ENCODE measurements at places on chromosomes 3 and 15.

GRCh38 chr3:151169262-151169947 lies 33.6 kb downstream of the GPR171 start:
- DNase-seq: no peak

DNA sequence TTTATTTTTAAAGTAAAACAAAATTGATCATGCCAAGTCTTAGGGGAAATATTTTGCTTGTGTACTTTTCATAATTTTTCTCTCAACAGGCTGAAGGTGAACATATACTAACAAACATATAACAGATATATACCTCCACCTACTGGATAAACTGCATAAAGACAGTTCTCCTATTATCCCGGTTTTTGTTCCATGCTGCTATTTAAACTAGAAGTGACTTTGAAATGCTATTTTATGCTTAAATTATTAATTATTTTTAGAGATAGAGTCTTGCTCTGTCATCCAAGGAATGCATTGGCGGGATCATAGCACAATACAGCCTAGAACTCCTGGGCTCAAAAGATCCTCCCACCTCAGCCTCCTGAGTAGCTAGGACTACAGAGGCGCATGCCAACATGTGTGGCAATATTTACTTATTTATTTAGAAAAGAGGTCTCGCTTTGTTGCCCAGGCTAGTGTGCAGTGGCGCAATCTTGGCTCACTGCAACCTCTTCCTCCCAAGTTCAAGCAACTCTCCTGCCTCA lies 49.8 kb downstream of the ST3GAL6 start:
- DNase-seq: no peak

GRCh38 chr3:134647902-134648760 lies 2.7 kb downstream of the KY start:
- DNase-seq: no peak

DNA sequence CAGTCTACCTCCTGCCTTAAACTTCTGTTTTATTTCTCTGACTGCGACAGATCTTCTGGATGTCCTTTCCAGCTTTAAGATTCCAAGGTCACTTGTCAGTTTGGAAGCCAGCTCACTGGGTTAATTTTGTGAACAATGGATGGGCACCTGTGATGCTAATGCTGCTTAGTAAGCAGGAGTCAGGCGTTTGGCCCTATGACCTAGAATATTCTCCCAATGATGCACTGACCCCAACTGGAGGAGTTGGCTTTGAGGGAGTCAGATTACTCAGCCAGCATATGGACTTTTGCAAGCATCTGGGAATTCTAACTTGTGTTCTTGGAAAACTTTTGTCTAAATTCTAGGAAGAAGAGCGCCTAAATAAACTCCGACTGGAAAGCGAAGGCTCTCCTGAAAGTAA lies 28.1 kb downstream of the HACD3 start:
- no peak for DNase-seq

- DNase-seq: no peak
These were observed 991 bp upstream of the HIGD1A start for GRCh38 chr3:42805141-42805821.

DNA sequence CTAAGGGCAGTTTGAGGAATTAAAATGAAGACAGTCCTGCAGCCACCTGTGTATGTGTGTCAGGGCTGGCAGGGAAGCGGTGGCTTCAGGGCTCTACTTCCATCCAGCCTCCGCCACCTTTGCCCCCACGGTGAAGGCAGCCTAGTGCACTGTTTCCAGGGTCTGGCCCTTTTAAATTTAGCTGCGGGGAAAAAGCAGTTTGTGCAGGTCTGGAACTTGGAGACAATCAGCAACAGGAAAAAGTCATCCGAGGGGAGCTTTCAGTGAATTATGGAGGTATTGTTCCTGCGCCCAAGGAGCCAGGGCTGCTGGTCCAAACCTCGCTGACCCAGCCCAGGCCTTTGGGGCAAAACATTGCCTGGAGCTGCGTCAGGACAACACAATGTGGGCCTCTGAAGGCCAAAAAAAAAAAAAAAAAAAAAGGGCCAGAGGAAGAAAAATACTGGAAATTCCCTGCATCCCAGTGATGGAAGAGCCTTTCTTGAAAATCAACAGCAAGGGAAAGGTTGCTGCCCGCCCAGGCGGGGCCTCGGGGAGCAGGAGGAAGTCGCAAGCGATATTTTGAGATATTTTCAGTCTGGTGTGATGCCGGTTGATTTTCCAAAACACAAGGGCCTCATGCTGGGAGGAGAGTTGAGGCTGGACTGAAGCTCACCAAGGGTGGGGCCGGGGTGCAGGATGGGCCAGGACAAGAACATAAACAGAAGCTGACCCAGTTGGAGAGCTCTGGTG lies 25.5 kb upstream of the FGD5 start:
- DNase-seq: no peak

DNA sequence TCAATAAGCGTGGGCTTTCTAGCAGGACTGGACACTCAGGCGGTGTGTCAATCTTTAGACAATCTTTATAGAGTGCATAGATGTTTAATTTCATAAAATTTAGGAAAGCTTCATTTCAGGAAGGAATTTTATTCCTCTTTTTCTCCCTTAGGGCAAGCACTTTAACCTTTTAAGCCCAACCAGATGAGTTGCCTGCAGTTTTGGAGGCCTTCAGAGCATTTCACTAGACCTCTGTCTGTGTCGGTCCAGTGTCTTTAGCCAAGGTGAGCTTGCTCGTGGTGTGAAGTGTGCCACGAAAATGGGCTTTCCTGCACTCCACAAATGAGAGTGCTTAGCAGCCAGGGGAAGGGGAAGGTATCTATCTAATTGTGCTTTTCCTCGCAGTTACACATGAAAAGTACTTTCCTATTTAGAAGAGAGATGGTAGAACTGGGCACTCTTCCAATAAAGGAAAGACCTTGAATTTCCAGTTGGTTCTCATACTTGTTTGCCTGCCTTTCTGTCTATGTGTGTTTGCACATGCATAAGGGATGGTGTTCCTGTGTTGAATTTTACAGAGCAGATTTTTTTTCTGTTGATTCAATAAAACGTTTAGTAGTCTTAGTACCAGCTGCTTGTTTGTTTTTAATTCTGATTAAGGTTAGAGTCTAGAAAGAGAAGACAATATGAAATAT lies 53.6 kb downstream of the FEZF2 start:
- no peak for DNase-seq

GRCh38 chr3:45596290-45596791 lies 1.8 kb downstream of the LIMD1 start:
- DNase-seq: no peak

- DNase-seq: no peak
These were observed 22.6 kb downstream of the LMCD1 start for GRCh38 chr3:8524249-8524648.

DNA sequence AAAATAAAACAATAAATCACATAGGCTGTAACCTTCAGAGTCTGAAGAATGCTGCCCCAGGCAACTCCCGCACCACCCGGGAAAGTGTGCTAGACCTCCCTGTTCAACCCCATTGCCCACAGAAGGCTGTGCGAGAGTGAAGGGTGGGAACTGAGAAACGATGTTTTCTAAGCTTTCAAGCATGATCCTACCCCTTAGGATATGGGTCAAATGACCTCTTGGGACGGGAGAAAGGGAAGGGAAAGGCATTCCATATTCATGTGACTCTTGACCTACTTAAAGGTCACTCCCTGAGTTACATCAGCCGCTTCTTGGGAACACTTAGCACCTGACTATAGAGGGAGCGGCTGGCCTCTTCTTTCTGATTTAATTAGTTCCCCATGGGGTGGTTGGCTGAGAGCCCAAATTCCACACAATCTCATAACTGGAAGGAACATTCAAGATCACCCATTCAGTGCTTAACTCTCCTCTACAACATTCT lies 114.7 kb upstream of the SLC24A5 start:
- DNase-seq: no peak

DNA sequence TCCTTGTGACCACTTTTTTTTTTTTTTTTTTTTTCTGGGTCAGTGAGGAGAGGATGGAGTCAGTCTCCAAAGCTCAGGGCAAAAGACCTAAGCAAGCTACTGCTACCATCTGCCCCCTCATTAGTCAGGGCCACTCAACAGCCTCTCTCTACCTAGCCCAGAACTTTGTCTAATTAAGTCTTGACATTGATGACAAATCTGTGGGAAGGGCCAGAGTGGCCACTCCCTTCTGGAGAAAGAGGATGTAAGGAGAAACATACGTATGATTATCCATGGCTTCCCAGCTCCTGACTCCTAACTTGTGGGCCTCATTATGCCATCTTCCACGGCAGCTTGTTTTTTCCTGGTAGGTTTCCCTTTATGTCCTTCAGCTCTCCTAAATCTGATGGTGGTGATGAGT lies 37.9 kb downstream of the NR1I2 start:
- no peak for DNase-seq

DNA sequence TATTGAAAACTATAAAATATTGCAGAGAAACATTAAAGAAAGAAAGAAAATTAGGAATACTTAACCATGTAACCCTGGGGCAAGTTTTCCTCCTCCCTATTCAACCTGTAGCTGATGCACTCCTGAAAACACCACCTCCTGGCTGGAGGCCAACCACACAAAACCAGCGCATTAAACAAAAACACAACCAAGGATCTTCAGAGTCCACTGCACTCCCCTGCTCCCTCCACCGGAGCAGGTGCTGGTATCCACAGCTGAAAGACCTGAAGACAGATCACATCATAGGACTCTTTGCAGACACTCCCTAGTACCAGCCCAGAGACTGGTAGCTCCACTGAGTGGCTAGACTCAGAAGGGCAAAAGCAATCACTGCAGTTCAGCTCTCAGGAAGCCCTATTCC lies 13.6 kb upstream of the ADAMTS17 start:
- DNase-seq: no peak

- DNase-seq: no peak
These were observed 43.7 kb downstream of the SLC12A8 start for GRCh38 chr3:125168711-125169393.

GRCh38 chr3:126313580-126314304 lies 43.5 kb downstream of the KLF15 start:
- no peak for DNase-seq

GRCh38 chr3:134600685-134601463 lies 49.9 kb downstream of the KY start:
- peak; percentile 22 for DNase-seq

- DNase-seq: no peak
These were observed 703.2 kb downstream of the NLGN1 start for GRCh38 chr3:174100744-174101143.

DNA sequence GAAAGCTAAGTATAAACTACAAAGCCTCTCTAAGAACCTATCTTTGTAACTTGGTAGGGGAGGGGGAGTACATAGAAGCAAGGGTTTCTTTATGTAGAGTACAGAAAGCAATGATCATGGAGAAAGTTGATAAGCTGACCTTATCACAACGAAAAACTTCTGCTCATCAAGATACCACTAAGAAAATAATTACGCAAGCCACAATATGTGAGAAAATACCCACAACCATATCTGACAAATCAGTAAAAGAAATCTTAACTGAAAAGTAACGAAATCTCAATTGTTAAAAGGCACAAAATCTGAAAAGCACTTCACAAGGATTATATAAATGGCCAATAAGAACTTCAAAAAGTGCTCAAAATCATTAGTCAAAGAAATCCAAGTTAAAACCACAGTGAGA lies 35.1 kb upstream of the RPS17 start:
- no peak for DNase-seq

GRCh38 chr15:101307048-101307896 lies 12.2 kb upstream of the SNRPA1 start:
- no peak for DNase-seq

GRCh38 chr3:119902061-119902460 lies 120.2 kb downstream of the NR1I2 start:
- no peak for DNase-seq

DNA sequence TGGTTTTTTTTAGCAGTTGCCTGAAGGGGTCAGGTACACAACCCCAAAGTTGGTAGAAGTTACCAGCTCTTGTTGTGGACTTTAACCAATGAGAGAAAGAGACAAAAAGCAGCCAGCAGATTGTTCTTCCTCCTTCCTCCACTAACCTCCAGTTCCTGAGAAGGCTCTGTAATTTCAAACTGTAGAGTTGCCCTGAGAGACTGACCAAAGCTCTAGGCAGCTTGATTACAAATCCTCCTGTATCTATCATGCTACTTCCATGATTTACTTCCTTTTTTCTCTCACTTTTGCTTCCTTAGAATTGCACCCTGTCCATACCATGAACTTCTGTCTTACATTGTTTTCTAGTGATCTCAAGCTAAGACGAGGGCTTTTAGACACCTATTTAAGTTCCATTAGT lies 29.2 kb downstream of the NSUN3 start:
- DNase-seq: no peak

DNA sequence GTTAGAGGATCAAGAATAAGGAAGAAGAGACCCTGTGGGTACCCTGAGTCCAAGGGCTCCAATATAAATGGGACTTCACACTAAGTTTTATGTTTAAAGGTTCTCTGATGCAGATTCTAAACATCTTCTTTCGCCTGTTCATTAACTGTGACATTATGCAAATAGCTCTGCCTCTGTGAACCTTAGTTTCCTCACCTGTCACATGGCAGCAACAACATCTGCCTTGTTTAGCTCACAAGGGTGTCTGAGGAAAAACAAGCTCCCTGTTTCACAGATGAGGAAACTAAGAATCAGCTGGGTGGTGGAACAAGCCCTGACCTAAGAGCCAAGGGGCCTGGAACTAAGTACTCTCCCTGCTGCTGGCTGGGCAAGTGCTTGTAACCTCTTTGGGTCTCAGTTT lies 40.8 kb downstream of the GOLGA6L1 start:
- no peak for DNase-seq

- no peak for DNase-seq
These were observed 45.7 kb upstream of the IGSF11 start for GRCh38 chr3:119080364-119080763.

GRCh38 chr3:139928708-139929505 lies 6.1 kb upstream of the CLSTN2 start:
- DNase-seq: no peak
